ENCODE measurements at places on chromosomes 6 and 20.

DNA sequence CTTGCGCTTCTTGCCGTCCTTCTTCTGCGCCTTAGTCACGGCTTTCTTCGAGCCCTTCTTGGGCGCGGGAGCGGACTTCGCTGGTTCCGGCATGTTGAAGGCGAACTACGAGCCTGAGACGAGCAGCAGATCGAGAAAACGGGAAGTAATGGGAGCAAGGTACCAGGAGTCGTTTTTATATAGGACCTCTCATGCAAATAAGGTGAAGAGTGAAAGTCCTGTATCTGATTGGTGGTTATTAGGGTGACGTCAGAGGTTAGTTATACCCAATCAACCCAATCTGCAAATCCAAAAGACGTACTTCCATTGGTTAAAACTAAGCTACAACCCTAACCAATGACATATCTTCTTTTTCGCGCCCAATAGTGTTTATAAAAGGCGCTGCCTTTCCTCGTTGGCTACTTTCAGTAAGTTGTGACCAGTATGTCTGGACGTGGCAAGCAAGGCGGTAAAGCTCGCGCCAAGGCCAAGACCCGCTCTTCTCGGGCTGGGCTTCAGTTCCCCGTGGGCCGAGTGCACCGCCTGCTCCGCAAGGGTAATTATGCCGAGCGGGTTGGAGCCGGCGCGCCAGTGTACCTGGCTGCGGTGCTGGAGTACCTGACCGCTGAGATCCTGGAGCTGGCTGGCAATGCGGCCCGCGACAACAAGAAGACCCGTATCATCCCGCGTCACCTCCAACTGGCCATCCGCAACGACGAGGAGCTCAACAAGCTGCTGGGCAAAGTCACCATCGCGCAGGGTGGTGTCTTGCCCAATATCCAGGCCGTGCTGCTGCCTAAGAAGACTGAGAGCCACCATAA, 100.6 kb upstream of the PRSS16 start:
- peak; percentile 98 for DNase-seq

GRCh38 chr6:137351890-137352289, 132.7 kb upstream of the IFNGR1 start:
- peak; percentile 37 for DNase-seq

DNA sequence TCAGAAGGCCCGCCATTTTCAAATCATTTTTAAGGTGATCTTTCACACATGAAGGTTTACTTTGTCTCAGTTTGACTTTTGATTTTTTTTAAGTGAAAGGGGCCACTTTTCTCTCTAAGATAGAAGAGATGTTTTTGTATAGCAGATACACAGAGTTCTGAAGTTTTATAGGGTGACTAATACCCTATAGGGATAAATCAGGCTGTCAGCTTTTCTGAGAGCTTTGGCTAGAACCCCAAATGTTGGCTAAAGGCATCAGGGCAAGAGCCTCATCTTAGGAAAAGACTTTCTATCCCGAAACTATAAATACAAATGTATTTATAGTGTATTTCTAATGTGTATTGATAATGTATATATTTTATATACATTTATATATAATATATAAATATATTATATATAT, 181.4 kb downstream of the TBX18 start:
- DNase-seq, result no peak

- DNase-seq, result peak; percentile 24
These were observed 115.2 kb upstream of the GLP1R start for GRCh38 chr6:38933426-38933825.

DNA sequence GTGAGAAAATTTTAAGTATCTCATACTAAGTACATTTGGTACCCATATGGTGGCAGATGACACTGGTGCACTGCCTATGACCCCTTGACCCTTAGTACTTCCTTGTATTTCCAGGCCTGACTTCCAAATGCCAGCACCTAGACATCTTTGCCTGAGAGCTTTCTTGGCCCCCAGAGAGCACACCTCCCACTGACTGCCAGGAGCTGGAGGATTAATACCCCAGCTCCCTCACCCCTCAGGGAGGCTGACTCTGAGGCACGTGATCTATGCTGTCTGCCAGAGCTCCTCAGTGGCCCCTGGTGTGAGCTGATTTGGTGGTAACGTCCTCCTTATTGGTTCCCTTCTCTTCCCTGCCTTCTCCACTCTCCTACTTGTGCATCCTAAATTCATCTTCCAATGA, 38.0 kb downstream of the BFSP1 start:
- DNase-seq, result no peak

DNA sequence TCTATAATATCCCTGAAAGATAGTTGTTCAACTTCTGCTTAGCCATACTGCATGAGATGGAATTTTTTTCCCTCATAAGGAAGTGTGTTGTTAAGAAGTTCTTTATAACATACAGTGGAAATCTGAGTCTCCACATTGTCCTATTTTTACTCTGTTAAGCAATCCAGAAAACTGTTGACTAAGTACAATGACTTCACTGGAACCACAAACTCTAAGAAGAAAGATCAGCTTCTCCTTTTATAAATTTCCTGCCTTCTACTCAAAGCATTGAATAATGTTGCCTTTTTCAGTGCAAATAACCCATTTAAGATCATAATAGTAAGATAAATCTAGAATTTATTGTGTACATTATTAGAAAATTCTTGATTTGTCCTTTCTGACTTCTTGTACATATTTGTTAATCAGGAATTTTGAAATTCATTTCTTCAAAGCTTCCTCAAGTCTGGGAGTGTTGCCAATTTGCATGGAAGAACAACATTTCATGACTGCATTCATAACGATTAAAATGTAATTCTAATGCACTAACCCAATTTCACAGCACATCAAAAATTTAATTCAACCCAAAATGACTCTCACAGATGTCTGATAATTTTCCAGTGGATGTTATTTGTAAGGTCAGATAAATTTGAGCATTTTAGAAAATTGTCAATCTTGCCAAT, 45.6 kb upstream of the ANKEF1 start:
- no peak for DNase-seq

GRCh38 chr6:44841829-44842228, 454.3 kb downstream of the CDC5L start:
- no peak for DNase-seq

- no peak for DNase-seq
These were observed 1.5 kb downstream of the SYNDIG1 start for GRCh38 chr20:24470746-24471582.

- peak; percentile 49 for DNase-seq
These were observed 74.4 kb upstream of the FOXC1 start for GRCh38 chr6:1535295-1535694.

DNA sequence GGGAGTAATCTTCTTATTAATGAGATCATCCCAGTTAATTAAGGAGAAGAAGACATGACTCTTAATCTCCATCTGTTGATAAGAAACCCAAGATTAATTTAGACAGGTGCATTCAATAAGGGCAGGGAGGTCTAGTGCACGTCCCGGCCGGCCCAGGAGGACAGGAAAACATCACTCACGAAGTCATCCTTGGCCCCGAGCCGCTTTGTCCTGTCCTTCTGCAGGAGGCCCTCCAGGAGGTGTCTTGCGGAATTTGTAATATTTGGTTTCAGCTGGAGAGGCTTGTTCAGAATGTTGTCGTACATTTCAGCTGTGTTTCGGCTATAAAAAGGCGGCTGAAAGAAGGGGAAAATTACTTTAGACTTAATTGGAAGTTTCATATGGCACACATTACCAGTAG, 118.4 kb upstream of the SLC2A12 start:
- no peak for DNase-seq

- DNase-seq, result no peak
These were observed 112.3 kb downstream of the MAN1A1 start for GRCh38 chr6:119237177-119237715.

DNA sequence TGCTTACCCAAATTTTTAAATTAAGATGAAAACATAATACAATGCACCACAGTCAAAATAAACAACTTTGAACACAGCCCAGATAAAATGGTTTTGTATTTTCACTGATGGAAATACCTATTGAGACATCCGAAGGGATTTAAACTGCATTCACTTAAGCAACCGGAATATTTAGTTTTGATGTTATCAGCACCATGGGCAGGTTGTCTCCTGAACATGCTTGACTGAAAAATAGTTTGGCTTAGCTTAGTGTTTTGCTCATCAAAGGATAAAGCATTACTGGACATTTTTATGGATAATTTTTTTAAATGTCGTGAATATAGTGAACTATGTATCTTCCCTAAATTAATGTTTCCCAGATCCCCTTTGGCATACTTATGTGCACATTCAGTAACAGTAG, 177.5 kb downstream of the GJA1 start:
- DNase-seq, result no peak

- no peak for DNase-seq
These were observed 48.9 kb upstream of the TNFRSF21 start for GRCh38 chr6:47358440-47359225.

GRCh38 chr6:112241820-112242429, 12.4 kb downstream of the LAMA4 start:
- no peak for DNase-seq

DNA sequence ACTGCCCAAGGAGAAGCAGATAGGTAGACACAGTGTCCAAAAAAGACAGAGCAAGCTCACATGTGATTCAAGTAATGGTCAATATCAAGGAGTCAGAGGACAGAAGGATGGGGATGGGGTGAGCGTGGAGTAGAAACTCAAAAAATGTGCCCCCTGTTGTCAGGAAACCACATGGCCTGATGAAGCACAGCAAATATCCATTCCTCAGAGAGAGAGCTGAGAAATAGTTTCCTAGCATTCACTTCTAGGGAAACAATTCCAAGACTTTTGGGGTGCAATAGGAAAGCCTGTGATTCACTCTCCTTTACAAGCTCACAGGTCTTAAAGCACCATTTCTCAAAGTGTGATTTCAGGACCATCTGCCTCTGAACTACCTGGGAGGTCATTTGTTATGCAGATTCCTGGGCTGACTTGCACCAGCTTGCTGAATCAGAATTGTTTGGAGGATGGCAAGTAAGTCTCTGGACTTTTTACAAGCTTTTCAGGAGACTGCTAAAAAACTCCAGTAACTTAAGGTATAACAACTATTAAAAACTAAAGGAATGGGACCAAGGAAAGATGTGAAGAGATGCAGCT, 432.8 kb downstream of the HDGFL1 start:
- DNase-seq, result no peak

DNA sequence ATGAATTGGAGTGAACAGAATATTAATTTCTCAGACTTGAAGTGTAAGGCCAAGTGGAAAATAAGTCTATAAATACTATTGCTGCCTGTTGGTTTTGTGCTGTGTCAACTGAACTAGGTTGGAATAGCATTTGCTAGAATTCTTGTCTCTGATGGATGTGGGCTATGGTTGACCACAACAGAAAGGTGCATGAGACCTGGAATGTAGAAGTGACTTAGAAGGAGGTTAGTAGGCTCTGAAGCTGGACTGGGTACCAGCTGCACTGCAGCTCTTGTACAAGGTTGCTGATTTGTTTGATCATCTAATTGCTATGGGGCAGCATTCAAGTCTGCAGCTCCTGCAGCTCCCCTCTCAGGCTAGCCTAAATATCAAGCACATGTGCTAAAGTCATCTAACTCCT, 479.0 kb upstream of the NRSN1 start:
- DNase-seq, result no peak

GRCh38 chr6:129672881-129673631, 36.9 kb downstream of the ARHGAP18 start:
- peak; percentile 38 for DNase-seq

DNA sequence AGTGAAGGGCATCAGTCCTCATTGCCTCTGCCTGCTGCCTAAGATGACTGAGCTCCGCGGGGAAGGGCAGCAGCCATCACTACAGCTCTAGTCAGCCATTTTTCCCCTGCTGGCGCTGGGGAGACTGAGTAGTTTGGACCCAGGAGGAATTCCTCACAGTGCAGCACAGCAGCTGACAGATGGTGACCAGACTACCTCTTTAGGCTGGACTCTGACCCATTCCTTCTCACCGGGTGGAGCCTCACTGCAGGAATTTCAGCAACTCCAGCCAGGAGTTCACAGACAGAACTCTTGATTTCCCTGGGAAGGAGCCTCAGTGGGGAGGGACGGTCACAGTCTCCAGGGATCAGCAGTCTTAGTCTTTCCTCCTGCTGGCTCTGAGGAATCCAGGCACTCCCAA, 492.0 kb upstream of the MMS22L start:
- no peak for DNase-seq

DNA sequence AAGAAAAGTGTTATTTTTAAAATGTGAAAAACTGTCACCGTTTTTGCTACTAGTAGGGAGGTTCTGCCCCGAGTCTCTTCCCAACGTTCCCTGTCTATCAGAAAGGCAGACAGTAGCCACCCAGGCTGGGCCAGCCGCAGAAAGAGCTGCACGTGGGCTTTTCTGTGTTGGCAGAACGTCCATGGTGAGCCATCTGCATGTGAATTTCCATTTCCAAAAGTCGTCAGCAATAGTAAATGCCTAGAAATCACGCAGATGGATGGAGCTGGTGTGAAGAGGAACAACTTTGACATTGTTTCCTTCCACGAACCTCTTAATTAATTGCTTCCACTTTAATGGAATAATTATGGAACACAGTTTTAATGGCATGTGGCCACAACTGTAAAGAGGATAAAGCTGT, 97.5 kb downstream of the FAM120B start:
- DNase-seq, result no peak

DNA sequence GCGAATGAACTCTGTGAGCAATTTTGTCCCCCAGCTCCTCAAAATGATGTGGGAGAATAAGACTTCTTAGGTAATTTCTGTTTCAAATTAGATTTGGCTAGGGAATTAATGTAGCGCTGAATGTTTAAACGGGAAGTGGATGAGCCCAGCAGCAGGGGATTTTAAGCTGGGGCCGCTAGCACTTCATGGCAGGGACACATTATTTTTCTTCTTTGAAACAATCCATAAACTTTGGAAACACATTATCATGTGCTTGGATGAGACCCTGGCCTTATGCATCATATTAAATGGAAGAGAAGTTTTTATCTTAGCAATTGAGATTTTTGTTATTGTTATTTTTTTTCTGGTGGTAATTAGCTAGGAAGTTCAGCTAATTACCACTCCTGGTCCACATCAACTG, 74.2 kb upstream of the FUCA2 start:
- DNase-seq, result no peak

DNA sequence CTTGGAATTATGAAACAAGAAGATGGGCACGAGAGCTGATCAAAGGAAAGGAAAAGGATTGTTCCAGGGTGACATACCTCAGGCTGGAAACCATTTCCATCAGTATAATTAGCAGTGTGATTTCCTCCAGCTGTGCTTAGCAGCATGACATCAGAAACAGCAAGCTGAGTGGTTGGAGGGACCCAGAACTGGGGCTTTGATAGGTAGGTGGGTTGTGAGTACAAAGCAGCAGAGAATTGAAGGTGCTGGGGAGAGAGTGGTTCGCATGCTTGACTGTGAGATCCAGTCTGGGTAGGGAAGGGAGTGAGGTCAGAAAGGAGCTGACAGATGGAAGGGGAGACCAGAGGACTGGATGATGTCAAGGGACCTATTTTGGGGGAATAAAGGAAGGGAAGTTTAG, 90.4 kb downstream of the CD164 start:
- DNase-seq, result no peak

DNA sequence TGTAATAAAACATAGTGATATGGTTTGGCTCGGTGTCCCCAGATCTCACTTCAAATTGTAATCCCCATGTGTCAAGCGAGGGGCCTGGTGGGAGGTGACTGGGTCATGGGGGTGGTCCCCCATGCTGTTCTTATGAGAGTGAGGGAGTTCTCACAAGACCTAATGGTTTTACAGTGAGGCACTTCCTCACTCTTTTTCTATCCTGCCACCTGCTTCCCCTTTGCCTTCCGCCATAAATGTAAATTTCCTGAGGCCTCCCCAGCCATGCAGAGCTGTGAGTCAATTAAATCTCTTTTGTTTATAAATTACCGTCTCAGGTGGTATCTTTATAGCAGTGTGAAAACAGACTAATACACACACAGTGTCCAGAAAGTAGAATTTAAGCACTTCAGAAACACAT, 78.5 kb downstream of the REPS1 start:
- no peak for DNase-seq

- no peak for DNase-seq
These were observed at the start of gene RBBP8NL for GRCh38 chr20:62427172-62428001. TSS of gene RBBP8NL (minus strand) at chr20:62427539. CDS start at chr20:62419647, 7,892 bp downstream.
